Hair follicle dermal papilla cell (primary cell): ENCODE measurements at places on chromosomes 5 and 9. TPM values are rescaled to one million over a fixed set of nuclear protein-coding genes. Genes with fewer than 3 reads are reported as not detected.

Gene SLC36A3
- not detected in 2 replicates for total RNA-seq

Gene GPRIN1
- 3.4 and 3.9 TPM in 2 replicates for total RNA-seq

Gene IL7R
- 12.0 and 13.2 TPM in 2 replicates for total RNA-seq

Gene RXRA
- 27.9 and 38.9 TPM in 2 replicates for total RNA-seq

Gene TTC23L
- 0.24 and 0.32 TPM in 2 replicates for total RNA-seq

Gene RANBP17
- total RNA-seq: 1.1 and 3.0 TPM in 2 replicates

Gene TTC16
- not detected in 2 replicates for total RNA-seq

Gene TAF11L5
- not detected in 2 replicates for total RNA-seq

Gene C9orf153
- total RNA-seq: 0.16 and 0.24 TPM in 2 replicates

Gene GAPVD1
- 55.4 and 63.0 TPM in 2 replicates for total RNA-seq
